Activated T-helper 1 cell treated with anti-CD3 and anti-CD28 coated beads, Interleukin-12 subunit alpha, Interleukin-12 subunit beta, Interleukin-2, Interleukin-4 antibody, amounts not matched to agents 30 ng/mL and 10 ng/mL and 1 ng/mL, durations not matched to agents 14 hours and 24 hours and 36 hours (primary cell): ENCODE measurements at places on chromosomes 5 and 9. TPM values are rescaled to one million over a fixed set of nuclear protein-coding genes. Genes with fewer than 3 reads are reported as not detected.

DNA sequence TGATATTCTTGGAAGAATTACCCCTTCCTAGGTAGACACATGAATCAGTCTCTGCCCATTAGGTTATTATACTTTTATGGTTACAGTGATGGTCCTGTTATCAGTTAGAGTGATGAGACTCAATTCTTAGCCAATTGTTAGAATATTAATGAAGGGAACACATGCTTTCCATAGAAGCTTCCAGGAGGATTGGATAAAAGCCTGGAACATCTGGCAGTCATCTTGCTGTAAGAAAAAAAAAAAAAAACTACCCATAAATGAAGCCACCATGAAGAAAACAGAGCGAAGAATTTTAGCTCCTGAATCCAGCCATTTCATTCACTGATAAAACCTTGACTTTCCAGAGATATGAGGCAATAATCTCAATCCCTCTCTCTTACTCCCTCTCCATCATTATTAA, 262.5 kb upstream of the GRIN3A start:
- H3K27me3 ChIP-seq = no peaks in the 10 kb centered on the region
- H3K4me3 ChIP-seq = no peak overlapping the region
- no peak overlapping the region for H3K27ac ChIP-seq
- H3K36me3 ChIP-seq = no peaks in the 10 kb centered on the region
- H3K4me1 ChIP-seq = no peaks in the 10 kb centered on the region

SPINK4 gene
- not detected in 2 replicates for total RNA-seq

DNA sequence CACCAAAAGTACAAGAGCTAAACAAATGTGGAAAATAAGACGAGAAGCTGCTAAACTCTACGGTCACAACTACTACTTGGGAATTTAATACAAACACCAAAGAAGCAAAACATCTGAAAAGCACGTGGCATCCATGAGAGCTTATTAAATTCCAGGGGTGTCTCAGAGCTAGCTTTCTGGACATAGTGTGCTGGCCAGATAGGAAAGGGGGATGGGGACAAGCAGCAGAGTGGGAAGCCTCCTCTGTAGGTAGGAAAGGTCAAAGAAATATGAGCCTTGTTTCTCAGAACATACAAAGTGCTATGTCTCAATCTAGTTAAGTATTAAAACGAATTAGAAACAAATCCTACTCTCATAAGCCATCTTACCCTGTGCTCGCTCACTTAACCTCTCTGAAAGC, 51.3 kb upstream of the GOLPH3 start:
- peaks cover 16% of the 10 kb centered on the region for H3K4me1 ChIP-seq
- H3K27ac ChIP-seq = no peak overlapping the region
- peaks cover 20% of the 10 kb centered on the region for H3K36me3 ChIP-seq
- H3K4me3 ChIP-seq = no peak overlapping the region
- H3K27me3 ChIP-seq = peaks cover 1% of the 10 kb centered on the region
- no peak for DNase-seq

DNA sequence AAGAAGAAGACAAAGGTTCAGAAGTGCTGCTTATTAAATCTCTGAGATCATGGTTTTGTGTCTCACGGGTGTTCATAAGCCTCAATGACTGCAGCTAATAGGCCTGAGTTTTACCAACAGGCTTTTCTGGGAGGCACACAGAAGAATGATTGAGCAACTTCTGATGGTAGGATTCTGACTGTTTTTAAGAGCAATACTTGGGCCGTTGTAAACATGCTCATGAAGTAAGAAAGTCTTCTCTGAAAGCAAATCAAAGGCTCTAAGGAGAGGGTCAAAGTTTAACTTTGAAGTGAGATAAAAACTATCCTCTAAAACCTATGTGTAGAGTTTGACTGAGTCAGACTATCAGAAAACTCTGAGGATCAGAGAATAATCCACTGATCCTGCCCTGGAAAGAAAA, 390.9 kb upstream of the DAB2 start:
- H3K27ac ChIP-seq = no peak overlapping the region
- H3K4me3 ChIP-seq = no peak overlapping the region
- no peak for DNase-seq
- no peaks in the 10 kb centered on the region for H3K36me3 ChIP-seq
- no peaks in the 10 kb centered on the region for H3K4me1 ChIP-seq

DNA sequence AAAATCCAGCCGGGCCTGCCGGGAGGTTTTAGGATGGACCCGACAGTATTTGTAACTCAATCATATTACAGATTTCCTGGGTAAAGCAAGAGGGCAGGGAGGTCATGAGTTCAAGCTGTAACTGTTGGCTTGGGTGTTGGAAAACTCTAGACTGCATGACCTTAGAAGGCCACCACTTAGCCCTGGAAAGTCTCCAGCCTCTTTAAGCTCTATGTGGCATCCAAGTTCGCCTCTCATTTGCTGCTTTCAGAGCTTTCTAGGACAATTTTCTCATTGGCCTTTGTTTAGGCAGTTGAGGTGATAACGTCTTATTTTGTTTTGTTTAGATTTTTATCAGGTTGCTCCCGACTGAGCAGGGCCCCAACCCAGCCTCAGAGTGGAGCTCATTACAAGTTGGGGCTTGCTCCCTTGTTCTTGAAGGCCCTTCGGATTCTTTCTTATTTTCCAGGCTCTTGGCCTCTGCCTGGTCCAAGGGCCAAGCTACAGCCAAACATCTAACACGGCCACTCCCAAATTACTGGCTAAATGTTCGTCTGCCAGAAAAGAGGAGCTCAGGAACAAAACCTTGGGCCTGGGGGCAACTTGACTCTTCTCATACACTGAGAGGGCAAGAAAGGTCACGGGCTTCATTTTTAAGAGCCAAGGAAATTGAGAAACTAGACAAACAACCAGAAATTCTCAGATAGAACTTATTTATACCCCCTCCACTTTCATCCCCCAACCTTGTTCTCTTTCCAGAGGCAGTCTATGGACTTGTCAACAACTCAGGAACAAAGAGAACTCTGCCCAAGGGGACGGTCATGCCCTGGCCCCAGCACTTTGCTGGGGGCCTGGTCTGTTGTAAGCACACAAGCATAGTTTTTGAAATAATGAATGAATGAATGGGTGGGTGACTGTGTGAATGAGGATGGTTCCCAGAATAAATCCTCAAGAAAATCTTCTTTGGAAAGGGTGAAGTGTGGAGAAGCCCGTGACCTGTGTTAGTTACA, 526.9 kb downstream of the BNC2 start:
- no peaks in the 10 kb centered on the region for H3K36me3 ChIP-seq
- H3K27me3 ChIP-seq = peaks cover 3% of the 10 kb centered on the region
- H3K4me1 ChIP-seq = no peaks in the 10 kb centered on the region
- no peak for DNase-seq
- no peak overlapping the region for H3K4me3 ChIP-seq

GRCh38 chr9:105834404-105834803, 140.1 kb downstream of the TMEM38B start:
- no peaks in the 10 kb centered on the region for H3K36me3 ChIP-seq
- peaks cover 2% of the 10 kb centered on the region for H3K27me3 ChIP-seq
- DNase-seq = no peak
- H3K4me3 ChIP-seq = no peak overlapping the region
